ENCODE measurements at places on chromosomes 3 and 15.

- no peak for DNase-seq
Observed at GRCh38 chr3:72549761-72550581, 298.3 kb downstream of the SHQ1 start.

- DNase-seq: no peak
Observed at GRCh38 chr3:76039431-76039830, 254.1 kb upstream of the ZNF717 start.

GRCh38 chr3:17605032-17605431 lies 137.4 kb downstream of the TBC1D5 start:
- DNase-seq: peak; percentile 76

DNA sequence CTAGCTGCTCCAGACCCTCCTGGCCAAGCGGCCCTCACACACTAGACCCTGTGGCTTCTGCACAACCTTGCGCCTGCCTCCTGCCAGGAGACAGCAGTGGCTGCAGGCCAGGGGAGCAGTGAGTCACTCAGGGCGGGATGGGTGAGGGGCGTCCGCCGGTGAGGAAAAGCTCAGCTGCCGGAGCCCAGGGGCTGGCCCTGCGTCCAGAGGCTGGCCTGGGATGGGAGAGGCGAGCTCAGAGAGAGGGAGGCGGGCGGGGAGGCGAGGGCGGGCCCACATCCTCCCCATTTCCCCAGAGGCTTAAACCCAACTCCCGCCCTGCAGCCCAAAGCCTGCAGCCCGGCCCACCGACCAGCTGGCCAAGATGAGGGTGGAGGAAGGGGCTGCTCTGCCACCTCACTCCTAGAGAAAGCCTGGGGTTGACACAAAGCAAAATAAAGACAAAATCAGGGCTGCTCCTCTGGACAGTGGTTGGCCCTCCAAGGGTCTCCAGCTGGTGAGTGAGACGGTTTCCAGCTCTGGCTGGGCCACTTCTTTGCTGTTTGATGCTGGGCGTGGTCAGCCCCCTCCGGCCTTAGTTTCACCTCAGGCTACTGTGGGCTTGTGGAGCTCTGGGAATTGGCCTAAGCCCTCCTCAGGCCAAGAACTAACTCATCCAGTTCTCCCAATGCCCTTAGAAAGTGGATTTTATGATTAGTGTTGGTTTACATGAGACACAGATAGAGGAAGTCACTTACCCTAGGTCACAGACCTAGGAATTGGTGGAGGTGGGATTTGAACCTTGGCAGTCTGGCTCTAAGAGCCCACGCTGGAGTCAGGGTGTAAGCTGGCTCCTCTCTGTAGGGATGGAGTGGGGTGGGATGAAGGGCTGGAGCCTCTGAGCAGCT lies 50.6 kb downstream of the IQSEC1 start:
- DNase-seq: peak; percentile 61

GRCh38 chr15:74845208-74845568 lies 2.2 kb upstream of the ULK3 start:
- no peak for DNase-seq

DNA sequence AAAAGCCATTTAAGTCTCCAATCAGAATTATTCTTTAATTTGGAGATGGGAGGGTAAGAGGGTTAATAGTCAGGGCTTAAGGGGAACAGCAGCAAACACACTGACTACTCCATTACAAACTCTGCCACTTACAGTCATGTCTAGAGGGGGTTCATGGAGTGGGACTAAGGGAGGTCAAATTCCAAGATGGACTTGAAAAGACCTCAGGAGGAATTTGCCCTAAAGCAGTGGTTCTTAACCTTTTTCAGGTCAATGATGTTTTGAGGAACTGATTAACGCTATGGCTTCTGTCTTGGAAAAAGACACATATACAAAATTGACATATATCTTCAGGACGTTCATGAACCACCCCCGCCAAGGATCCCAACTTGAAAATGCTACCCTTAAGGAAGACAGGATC lies 13.9 kb downstream of the GOLIM4 start:
- DNase-seq: no peak

DNA sequence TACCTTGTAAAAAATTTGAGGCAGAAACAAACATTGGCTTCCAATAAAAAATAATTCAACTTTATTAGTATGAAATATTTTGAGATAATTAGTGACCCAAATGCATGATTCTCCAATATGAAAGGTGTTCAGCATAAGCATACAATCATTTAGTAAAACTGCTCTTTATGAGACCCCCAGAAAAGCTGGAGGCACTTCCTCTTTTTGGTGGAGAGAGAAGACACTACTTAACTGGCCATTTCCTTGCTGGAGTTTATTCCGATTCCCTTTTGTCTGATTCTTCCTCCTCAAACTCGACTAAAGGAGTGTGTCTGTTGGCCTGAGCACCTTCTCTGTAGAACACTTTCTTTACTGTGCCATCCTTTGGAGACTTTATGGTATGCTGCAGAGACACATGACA lies 34.8 kb upstream of the DCUN1D1 start:
- no peak for DNase-seq

DNA sequence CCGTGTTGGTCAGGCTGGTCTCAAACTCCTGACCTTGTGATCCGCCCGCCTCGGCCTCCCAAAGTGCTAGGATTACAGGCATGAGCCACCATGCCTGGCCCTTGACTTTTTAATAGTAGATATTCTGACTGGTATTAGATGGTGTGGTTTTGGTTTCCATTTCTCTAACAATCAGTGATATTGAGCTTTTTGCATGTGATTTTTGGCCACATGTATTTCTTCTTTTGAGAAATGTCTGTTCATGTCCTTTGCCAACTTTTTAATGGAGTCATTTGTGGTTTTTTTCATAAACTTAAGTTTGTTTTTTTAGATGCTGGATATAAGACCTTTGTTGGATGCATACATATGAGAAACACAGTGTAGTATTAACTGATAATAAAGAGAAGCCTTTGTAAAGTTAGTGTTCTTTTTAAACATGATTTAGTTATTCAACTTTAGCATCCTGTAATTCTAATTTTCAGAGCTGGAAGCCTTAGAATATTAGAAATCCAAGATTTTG lies 280.8 kb downstream of the RBMS3 start:
- no peak for DNase-seq

- no peak for DNase-seq
Observed at GRCh38 chr3:121757087-121757811, 7.7 kb upstream of the GOLGB1 start.

DNA sequence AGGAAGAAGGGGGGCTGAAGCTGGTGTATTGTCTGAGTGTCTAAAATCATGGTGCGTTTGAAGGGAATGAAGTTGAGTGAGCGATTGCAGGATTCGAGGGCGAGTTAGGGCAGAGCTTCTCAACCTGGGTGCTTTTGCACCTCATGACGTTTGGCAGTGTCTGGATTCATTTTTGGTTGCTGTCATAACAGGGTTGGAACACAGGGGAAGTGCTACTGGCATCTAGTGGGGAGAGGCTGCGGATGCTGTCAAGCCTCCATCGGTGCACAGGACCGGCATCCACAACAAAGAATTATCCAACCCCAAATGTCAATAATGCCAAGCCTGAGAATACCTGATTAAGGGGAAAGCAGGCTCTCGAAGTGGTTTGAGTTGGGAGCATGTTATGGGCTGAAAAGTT lies 120.0 kb downstream of the SLCO3A1 start:
- DNase-seq: no peak

GRCh38 chr15:76346669-76347481 lies 10.3 kb downstream of the ISL2 start:
- no peak for DNase-seq

GRCh38 chr15:77519540-77519939 lies 98.9 kb downstream of the HMG20A start:
- DNase-seq: no peak

- DNase-seq: no peak
Observed at GRCh38 chr15:67109141-67110034, 44.0 kb downstream of the SMAD3 start.

- no peak for DNase-seq
Observed at GRCh38 chr3:156350781-156351180, 204.1 kb downstream of the SSR3 start.

GRCh38 chr3:149871855-149872254 lies 58.8 kb downstream of the RNF13 start:
- DNase-seq: no peak

DNA sequence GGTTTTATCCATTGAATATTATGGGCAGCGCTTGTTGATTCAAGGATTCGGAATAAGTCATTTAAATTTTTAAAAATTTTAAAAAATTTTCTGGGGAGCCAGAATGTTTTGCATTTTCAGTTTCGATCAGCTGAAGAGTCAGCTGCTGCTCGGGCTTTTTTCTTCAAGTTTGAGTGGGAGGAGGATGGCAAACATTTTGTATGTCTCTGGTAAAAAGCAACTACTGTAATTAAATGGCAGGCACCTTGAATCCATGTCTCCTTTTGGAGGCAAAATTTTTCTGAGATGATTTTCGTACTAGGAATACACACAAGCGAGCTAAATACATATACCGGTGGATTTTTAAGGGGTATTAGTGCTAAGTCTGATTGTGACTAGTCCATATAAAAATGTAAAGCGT lies 612 bp downstream of the C3orf38 start:
- peak; percentile 17 for DNase-seq

DNA sequence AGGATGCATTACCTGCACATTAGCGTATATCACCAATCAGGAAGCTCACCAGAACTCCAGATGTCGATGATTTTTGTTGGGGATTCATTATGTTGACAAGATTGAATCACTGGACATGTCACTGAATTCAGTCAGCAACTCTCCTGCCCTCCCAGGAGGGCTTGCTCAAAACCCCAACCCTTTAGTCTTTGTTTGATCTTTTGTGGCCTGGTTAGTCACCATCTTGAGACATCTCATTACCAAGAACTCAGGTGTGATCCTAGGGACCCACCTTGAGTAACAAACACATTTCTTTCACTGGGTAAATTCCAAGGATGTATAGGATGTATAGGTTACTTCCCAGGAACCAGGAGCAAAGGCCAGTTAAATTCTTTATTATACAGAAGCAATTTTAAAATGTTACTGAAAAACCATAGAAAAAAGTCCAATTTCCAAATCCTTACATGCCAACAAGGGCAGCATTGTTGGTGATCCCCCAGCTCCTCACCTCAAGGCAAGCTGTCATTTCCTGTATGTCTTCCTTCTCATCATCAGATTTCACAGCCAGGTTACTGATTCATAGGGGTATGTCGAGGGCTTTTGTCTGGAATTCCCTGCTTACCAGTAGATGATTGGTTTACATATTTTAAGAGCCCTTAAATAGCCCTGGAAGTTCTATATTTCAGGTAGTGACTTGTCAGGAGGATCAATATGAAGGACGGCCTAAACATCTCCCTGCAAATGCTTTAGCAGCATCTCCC lies 11.7 kb downstream of the SNRPN start:
- no peak for DNase-seq

DNA sequence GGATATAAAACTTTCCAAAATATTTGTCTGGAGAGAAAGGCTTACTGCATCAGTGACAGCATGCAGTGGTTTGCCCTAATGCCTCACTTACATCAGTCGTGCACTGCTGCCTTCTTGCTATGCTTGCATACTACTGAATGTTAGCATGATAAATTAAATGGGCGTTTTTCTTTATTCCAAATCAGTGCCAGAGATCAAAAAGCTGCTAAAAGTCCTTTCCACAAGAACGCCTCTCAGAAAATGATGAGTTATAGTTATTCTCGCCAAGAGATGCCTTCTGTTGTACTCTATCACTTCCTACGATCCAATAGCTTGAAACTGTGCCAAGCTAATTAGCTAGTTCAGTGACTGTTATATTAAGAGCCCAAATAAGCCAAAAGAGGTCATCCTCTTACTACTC lies 345.8 kb upstream of the ROBO2 start:
- no peak for DNase-seq

DNA sequence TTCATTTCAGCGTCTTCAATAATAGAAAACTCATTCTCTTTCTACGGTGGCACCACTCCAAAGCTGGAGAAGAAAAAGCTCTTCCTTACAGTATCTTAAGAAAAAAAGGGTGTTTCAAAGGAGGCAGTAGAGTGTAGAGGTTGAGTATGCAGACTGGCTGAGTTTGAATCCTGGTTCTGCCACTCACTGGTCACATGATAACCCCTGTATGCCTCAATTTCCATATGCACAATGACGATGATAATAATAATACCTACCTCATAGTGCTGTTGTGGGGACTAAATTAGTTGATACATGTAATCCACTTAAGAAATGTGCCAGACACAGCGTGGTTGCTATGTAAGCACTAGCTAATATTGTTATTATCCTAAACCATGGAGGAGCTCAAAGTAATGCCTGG lies 4.5 kb downstream of the ANP32A start:
- no peak for DNase-seq

- no peak for DNase-seq
Observed at GRCh38 chr3:63654211-63654610, 1.7 kb downstream of the SNTN start.

DNA sequence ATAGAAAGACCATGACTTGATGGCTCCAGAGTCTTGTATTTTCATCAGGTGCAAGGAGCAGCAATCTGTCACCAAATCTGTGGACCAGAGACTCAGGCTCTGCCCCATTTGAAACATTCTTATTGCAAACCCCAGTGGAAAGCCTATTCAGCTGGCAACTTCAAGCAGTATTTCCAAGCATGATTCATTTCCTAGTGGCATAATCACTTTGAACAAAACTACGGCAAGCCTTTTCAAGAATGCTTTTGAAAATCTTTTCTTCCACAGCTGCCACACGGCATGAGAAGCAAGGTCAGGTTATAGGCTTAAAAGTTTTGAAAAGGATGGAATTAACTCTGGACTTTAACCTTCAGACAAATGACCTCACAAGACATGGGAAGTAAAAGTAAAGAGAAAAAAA lies 122.0 kb upstream of the BFSP2 start:
- DNase-seq: no peak

DNA sequence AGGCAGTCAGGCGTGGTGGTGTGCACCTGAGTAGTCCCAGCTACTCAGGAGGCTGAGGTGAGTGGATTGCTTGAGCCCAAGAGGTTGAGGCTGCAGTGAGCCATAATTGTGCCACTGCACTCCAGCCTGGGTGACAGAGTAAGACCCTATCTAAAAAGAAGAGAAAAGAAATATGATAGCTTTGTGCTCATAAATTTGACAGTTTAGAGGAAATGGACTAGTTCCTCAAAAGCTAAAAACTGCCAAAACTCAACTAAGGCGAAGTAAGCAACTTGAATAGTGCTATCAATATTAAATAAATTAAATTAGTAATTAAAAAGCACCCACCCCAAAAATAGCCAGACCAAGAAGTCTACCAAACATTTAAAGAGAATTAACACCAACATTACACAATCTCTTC lies 24.5 kb upstream of the SLC15A2 start:
- DNase-seq: no peak

GRCh38 chr3:185807445-185808068 lies 17.3 kb downstream of the IGF2BP2 start:
- peak; percentile 79 for DNase-seq

- DNase-seq: no peak
Observed at GRCh38 chr3:44795197-44795596, 33.6 kb downstream of the KIF15 start.

DNA sequence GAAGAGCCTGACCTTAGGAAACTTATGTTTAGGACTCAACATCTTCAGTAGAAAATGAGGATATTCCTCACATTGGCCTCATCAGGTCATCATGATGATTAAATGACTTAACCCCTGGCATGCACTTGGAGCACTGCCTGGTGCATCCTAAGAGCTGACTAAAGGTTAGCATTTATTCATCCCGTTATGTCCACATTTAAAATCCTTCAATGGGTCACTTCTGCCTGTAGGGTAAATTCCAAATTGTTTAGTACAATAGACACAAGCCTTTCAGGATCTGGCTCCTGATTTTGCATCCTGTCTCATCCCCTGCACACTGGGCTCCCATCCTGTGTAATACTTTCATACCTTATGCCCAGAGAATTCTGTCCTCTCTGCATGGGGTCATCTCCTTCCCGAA lies 195.2 kb upstream of the MCTP2 start:
- DNase-seq: no peak
